Activated effector memory CD4-positive, alpha-beta T cell treated with Interleukin-2 at 50 U/mL for 16 hours (primary cell): ENCODE measurements at places on chromosomes 2 and 18.

GRCh38 chr2:205571360-205571959 lies 110.8 kb upstream of the NRP2 start:
- DNase-seq, result no peak

DNA sequence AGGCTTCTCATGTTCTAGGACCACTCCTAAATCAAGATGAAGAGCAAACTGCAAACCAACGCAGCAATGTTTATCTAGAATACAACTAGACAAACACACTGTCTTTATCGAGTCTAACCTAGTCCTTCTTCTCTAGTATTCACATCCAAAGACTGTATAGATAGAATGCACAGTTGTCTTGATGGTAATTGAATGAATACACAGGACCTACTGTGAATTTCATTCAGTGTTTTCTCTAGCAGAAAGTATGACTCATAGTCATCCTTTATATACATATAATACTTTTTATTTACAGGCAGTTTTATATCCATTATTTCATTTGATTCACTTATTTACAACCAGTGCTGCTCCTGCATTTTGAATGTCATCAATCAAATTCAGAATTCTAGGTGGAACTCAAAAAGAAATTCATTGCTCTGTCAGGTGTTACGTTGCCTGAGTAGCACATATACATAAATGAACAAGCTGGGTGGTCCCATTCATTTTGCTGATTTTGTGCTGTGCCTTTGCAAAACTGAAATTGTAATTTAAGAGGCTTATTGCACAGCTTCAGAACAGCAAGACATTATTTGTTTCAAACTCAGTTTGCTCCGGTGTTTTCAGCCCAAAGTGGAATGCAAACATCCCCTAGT lies 374.8 kb downstream of the EPHA4 start:
- DNase-seq, result no peak

DNA sequence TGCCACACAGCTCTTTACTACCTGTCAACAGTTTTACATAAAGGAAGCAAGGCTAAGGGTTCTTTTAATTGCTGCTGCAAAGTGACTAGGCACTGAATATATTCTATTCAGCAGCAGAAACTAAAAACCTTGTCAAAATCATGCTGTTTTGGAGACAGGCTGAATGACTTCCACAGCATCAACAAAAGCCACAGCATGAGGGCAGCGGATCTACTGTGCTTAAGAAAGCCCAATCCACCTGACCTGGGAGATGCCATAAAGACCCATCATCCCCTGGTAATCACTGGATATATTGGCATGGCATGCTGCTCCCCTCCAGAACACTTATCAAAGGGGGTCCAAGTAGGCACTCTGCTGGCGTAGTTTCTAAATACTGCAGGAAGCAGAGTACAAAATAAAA lies 715.1 kb upstream of the SLC8A1 start:
- DNase-seq, result no peak

GRCh38 chr18:37563931-37564392 lies 1.6 kb downstream of the CELF4 start:
- no peak for DNase-seq

GRCh38 chr2:186294248-186294888 lies 191.7 kb upstream of the ZC3H15 start:
- no peak for DNase-seq

GRCh38 chr2:160994141-160995002 lies 165.9 kb upstream of the TANK start:
- peak; percentile 12 for DNase-seq

DNA sequence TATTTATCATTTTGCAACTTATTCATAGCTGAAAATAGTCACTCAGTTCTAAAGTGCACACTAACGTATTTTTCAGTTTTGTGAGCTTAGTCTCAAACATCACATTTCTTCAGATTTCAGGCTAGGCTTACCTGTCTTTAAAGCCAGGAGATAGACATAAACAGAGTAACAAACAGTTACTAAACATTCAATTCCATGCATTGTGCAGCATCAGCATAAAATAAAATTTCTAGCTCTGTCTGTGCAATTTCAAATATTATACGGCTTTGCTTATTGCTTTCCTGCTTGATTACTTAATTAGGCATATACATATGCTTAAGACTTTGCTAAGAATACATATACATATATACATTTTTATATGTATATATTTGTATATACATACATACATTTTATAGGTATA lies 637.0 kb downstream of the NR4A2 start:
- no peak for DNase-seq

GRCh38 chr2:228369400-228370031 lies 188.0 kb upstream of the SPHKAP start:
- no peak for DNase-seq

DNA sequence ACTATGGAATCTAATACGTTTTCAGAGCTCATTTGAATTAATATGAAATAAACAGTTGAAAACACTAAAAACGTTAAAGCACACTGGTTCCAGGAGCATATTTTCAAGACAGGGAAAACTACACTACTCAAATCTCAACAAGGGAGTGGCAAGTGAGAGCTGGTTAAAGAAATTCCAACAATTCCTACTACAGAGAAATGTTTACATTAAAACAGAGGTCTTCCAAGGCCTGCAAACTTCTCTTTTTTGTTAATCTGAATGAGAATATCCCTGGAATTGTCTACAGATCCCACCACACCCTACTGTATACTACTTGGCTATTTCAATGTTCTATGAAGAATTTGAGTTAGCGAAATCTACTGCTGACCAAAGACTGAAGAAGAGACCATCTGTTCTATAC lies 231.5 kb downstream of the ZEB2 start:
- no peak for DNase-seq

DNA sequence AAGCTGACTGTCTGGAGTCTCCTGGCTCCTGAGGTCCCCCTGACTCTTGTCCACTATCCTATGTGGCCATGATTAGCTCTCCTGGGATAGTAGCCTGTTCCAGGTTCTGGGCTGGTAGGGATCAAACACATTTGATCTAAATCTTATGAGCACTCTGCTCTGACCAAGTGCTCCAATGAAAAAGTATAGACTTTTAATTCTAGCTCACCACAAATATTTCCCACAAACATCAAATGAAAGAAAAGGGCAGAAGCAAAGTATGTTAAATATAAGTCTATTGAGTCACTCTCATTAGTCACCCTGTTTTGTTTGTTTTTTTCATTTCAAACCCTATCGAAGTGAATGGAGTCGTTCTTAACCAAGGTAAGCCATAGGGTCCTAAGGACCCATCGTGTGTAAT lies 39.7 kb upstream of the NEDD4L start:
- DNase-seq, result no peak

- DNase-seq, result no peak
Observed at GRCh38 chr2:191856111-191856876, 9.4 kb upstream of the CAVIN2 start.

- DNase-seq, result no peak
Observed at GRCh38 chr2:169336695-169337094, 25.6 kb downstream of the LRP2 start.

DNA sequence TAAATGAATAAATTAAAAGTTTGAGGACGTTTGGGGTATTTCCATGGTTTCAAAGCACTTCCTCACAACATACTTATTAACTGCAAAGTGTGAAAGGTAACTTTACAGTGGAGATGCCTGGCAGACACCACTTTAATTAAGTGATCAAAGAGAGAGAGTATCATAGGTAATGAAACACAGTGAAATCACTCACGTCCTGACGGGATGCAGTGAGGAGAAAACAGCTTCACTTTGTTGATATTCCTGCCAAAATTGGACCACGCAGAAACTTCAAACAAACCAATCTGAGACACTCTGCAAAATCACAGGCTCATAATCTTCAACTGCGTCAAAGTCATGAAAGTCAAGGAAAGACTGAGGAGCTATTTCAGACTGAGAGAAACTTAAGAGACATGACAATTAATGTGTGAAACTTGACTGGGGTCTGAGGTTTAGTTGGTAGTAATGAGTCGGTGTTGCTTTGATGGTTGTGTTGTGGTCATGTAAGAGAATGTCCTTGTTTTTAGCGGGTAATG lies 66.0 kb upstream of the ITGB6 start:
- no peak for DNase-seq

GRCh38 chr2:32627441-32627813 lies 423 bp upstream of the TTC27 start:
- DNase-seq, result no peak

DNA sequence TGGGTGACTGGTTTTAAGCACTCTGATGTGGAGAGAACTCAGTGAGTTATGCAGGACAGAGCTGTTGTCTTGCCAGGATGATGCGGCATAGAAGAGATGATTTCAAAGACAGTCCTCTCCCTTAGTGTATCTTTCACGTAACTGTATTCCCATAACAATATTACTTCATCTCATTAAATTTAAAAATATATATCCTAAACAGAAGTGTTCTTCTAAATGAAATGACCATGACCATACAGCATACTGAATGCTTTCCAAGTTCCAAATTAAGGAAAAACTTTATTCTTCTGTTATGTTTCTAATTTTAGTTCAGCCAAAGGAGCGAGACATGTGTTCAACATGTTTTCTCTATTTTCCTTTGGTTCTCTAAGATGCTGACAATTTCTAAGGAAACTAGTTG lies 600.1 kb upstream of the FSHR start:
- DNase-seq, result no peak

- no peak for DNase-seq
Observed at GRCh38 chr2:20052861-20053281, 1.4 kb upstream of the LAPTM4A start.

DNA sequence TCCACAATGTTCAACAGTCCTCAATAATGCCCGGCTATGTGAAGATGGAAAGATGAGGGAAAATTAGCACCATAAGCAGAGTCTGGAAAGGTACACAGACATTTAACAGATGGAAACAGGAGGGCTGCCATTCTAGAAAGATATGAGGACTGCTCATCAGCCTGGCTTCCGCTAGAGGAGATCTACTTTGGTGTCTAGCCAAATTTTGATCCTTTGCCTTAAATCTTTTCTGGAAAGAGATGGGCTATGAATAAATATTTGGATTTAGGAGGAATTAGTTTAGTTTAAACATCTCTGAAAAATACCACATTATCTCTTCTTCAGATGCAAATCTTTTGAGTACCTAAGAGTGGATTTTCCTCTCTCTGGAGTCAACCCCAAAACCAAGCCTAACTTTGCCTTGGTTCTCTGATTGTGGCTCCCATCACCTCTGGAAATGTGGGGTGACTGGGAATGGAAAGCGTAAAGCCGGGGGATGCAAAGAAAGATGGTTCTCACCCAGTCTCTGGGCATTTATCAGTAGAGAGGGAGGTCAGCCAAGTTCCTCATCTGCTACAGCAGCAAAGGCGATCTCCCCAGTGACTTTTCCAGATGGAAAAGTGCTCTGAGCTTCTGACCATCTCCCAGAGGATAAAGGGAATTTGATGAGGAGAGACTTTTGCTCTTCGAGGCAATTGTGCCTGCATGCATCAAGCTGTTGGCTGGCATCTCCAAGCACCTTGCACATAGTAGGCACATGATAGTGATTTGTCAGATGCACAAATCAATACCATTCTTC lies 410.6 kb downstream of the ZNF521 start:
- no peak for DNase-seq

DNA sequence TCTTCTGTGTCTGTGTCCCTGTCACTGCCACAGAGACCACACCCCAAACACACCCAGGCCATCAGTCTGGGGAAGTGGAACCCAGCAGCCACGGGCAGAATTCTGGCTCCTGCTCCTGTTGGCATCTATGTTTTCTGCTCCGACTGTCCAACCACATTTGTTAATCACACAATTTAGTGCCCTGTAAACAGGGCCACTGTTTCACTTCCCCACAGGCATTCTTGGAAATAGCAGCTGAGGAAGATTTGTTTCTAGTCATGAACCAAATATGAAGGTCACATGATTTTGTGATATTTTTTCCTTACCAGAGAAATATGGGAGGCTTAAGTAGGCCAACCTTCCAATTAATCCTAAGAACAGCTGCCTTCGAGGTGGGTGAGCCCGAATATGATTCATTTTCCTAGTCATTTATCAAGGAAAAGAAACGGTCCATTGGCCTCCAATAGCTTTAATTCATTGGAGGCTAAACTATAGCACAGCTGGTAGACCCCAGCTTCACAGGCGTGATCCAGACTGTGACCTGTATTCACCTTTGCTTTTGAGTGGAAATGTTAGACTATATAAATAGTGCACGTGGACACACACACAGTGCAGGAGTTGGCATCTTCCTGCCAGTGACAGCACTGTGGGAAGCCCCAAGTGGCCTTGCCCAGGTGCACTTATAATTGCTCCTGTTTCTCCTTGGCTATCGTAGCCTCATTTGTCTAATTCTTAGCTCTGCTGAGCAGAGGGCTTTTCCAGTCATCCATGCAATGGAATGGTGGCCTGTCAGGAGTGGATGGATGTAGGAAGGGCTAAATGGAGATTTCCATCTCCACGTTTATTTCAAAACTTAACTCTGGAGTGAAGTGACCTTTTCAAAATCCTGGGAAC lies 267.9 kb downstream of the LPIN1 start:
- no peak for DNase-seq
